Pons (tissue), 1 donor: ENCODE measurements at places on chromosomes 11 and 22.
A peak's percentile ranks its signal among the peaks of the same experiment; 100 is the strongest.

GRCh38 chr11:31768749-31769640 is 42.1 kb downstream of the PAX6 start:
- peak; percentile 45 for DNase-seq

DNA sequence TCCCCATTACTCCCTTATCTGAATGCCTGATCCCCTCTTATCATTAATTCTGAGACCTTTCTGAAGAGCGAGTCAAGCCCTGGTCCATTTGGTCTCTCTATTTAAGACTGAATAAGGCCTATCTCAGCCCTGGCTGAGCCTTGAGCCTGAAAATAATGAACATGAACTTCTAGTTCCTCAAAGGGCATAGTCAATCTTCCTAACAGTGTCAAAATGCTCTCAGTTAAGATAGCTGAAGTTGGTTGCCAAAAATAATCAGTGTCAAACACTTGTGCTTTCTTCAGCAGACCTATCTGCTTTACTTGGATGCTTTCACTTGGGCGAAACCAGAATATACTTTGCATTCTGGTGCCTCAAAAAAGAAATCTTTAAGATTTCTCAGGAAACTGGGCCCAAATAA is 42.6 kb upstream of the PPP2R1B start:
- DNase-seq: no peak

GRCh38 chr11:66219846-66220565 is 48.4 kb upstream of the RAB1B start:
- DNase-seq: no peak

- DNase-seq: no peak
These were observed 10.8 kb downstream of the TTLL12 start for GRCh38 chr22:43176090-43176489.

DNA sequence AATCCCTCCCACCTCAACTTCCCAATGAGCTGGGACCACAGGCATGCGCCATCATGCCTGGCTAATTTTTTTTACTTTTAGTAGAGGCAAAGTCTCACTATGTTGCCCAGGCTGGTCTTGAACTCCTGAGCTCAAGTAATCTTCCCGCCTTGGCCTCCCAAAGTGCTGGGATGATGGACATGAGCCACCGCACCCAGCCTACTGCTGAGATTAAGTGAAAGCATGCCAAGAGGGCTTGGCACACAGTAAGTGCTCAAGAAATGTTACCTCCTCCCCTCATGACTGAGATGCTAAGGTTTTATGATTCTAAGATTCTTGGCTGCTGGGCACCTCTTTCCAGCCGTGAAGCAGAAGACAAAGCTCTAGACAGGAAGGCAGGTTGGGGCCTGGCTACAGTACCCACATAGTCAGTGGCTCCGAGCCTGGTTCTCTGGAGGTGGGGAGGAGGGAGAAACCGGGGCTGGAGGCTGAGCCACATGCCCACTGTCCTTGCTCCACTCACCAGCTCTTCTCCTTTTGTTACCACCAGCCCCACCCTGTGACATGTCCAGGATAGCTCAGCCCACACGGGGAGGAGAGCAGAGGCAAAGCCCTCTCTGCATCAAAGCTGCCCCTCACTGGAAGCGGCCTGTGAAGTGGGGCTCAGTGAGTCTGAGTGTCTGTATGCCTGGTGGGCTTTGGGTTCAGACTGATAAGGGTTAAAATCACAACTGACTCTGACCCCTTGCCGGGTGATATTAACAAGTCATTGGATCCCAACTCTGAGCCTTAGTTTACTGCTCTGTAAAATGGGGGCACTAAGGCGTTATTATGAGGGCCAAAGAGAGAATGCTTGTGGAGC is 12.9 kb downstream of the ARHGEF17 start:
- DNase-seq: no peak
